ENCODE measurements at places on chromosomes 7 and 10.

DNA sequence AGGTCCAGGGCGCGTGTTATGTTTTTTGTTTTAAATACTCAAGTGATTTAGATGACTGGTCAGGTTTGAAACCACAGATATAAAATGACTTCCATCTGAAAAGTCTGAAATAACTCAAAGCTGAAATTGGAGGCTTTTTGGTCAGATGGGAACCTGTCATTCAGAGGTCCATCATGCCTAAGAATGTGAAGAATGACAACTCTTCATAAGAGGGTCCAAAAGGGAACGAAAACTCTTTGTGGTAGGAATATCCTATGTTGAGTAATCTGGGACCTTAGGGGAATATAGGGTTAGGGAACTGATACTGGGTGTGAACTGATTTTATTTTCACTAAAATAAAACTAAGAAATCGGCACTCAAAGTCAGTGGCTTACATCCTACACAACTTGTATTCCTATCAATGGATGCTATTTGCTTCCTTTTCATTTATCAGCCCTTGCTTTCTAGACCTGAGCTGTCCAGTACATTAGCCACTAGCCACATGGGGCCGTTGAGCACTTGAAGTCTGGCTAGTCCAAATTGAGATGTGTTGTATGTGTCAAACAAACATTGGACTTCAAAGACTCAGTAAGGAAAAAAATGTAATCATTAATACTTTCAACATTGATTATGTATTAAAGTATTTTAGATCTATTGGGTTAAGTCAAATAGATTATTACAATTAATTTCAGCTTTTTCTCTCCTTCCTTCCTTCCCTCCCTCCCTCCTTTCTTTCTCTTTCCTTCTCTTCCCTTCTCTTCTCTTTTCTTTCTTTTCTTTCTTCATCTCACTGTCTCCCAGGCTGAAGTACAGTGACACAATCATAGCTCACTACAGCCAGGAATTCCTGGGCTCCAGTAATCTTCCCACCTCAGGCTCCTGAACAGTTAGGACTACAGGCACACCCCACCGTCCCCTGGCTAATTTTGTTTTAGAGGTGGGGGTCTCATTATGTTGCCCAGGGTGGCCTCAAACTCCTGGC lies 56.5 kb upstream of the KDM7A start:
- no peak for DNase-seq

GRCh38 chr7:39509436-39509835 lies 56.8 kb upstream of the YAE1 start:
- DNase-seq = no peak

DNA sequence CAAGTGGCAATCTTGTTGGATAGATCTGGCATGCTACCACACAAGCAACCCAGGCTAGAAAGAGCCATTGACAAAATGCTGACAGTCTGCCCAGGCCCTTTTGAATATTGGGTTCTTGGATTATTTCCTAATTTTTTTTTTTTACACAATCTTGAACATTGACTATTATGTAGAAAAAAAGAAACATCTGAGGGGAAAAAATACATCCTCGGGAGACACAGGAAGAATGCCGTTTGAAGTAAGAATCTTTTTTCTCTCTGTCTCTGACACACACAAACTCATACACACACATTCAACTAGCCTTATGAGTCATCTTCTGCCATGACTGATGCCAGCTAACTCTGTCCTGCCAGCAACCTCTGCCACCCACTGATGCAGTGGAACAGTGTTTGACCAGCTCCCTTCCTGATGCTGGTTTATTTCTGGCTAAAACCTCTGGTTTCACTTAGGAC lies 47.2 kb downstream of the SORBS1 start:
- peak; percentile 15 for DNase-seq

DNA sequence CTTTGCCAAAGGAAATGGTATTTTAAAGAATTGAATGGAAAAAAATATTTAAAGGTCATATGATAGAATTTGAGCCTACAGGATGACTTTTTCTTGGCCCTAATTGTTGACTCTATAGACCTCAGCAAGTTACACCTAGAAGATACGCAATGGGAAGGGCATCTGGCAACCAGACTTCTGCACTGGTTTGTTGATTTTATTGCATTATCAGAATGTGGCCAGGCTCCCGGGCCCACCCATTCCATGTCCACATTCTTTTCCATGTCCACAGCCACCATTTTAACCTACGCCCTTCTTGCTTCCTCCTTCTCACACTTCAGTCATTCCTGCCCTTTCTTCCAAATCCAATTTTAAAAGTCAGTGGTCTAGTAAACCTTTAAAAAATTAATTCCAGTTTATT lies 738.4 kb downstream of the SUGCT start:
- DNase-seq = no peak

GRCh38 chr10:77001206-77001605 lies 636.4 kb downstream of the KCNMA1 start:
- DNase-seq = no peak

GRCh38 chr10:109912335-109913281 lies 10.7 kb downstream of the XPNPEP1 start:
- peak; percentile 78 for DNase-seq
